ENCODE measurements at places on chromosomes 2 and 18.

DNA sequence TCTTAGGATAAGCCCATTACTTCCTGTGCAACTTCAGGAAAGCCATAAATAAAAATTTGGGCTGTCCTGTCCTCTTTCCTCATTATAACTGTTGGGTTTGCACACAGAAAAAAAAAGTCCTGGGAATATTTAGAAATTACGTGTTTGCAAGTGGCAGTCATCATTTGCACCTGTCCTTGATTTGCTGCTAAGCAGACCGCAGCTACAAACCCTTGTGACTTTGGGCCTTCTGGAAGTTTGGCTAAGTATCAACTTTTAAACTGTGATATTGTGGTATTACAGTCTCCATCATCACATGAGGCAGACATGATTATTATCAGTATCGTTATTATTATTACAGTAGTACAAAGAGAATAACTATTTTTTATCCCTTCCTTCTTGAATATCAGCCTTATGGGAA lies 260.7 kb upstream of the SESTD1 start:
- DNase-seq: no peak

DNA sequence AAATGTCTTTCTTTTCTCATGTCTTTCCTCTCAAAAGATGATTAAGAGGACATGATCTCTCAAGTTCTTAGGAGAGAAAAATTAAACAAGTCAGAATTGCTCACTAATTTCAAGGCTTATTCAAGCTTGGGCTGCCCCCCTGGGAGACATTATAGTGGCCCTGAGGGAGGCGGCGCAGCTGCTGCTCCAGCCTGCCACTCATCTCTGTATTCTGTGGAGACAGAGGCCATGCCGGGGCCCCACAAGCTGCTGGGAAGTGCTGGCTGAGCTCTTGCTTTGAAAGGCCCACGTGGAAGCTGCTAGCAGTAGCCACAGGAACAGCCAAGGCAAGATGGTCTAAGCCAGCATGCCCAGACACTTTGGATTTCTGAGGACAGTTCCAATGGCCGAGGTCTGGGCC lies 267.4 kb downstream of the LNPK start:
- no peak for DNase-seq

DNA sequence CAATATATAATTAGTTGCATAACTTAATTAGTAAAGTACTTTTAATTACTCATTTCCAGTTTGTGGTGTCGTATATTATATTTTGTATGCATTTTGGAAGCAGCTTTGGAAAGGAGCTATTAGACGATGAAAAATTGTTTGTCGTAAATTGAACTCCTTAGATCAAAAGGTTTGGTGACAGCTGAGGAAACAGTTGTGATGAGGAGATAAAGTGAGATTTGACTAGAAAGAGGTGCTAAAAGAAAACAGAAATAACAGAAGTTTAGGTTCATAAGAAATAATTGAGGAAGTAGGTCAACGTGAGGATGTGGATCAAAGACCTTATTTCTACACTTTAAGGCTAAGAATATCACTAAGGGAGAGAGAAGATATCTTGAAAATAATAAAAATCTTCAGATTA lies 141.9 kb upstream of the NETO1 start:
- DNase-seq: no peak

DNA sequence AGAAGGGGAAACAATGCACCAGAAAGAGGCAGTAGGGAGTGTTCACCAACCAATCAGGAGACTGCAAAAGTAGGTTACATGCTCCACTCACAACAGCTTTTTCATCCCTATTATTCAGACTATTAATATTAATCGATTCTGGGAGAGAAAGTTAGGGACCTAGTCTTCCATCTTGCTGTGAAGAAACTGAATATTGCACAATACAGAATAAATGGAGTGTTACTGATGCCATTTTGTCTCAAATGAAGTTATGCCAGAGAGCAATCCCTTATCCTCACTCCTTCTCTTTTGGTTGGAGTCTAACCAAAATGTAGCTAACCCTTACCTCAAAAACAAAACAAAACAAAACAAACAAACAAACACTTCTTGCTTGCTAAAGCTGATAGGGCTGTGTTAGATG lies 1120.9 kb upstream of the GYPC start:
- no peak for DNase-seq

GRCh38 chr18:21444465-21445212 lies 155.9 kb downstream of the ESCO1 start:
- peak; percentile 56 for DNase-seq

DNA sequence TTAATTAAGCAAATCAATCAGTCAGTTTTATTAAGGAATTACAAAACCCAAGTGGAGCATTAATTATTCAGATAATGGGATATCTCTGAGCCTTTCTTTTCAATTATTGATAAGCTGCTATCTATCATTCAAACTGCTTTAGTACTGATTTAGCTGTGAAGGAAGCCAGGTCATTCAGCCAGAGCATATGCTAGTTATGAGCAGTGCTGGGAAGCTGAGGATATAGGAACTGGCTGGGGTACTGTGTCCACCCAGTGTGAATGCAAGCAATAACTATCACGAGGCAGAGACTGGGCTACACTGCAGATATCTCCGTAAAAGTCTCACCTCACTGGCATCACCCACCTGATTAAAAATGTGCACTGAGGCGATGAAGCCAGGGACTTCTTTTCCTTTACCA lies 496.7 kb upstream of the PIK3C3 start:
- no peak for DNase-seq

DNA sequence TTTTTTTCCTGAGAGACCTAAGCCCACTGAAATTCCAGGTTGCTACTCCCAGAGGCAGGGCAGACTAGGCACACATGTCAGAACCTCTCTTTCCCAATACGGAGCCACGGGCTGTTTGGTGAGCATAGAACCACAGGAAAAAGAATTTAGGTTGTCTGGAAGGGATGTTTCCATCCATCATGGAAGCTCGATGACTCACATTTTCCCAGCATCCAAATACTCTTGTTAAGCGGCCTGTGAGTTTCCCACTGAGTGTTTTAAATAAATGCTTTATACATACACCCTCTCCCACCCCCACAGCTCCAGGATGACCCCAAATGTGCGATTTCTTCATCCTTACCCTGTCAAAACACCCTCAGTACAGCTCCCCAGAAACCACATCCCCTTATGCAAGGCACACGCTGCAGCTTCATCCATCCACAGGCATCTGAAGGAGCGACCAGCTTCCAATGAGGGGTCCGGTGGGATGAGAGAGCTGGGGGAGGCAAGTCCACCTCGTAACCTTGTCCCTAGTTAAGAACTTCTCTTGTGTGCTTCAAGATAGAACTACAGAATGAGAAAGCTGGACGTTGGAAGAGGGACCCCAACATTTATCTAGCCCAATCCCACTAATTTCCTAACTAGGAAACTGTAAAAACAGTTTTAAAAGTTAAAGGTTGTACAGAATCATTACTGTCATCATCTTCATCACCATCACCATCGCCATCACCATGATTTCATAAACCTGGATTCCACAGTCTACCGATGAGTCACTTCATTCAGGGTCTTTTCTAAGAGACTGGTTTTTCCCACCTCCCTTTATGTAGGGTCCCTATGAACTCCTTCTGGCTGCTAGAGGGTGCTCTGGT lies 63.5 kb upstream of the FZD7 start:
- DNase-seq: no peak

DNA sequence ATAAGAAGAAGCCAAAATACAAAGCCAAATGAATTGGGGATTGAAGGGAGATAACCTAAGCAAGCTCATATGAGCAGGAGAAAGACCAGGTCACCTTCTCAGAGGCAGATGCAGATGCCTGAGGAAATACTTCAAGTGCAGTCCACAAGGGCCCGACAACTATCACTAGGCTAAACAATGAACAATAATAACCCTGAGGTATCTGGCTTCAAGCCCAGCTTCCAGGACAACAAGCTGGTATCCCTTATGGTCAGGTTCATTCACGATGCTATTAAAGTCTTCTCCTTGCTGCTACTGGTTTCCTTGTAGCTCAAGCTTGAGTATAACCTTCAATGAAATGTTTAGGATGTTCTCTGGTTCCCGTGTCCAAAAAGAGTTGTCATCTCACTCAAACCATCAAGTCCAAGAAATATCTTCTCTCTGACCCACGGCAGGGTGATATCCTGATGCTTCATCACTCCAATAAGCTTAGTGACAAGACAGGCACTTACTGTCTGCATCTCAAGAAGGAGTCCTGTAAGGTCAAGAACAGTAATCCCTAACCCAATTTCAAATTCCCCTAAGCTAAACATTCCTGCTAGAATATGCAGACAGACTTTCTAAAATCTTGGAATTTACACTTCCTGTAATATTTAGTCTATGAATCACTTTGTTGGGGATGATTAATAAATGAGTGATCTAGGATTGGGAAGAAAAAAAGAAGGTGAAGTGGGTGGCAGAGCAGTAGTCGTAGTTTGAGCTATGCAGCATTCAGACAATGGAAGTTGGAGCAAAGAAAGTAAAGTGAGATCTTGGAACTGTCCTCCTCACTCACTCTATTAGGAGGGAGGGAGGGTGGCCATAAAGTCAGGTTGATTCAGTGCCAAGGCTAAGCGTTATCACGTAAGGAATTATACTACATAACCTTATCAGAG lies 33.1 kb downstream of the CHN1 start:
- no peak for DNase-seq

GRCh38 chr2:29687121-29687520 lies 234.3 kb downstream of the ALK start:
- no peak for DNase-seq

- no peak for DNase-seq
Measured at GRCh38 chr18:41075212-41075611, 879.8 kb upstream of the PIK3C3 start.

DNA sequence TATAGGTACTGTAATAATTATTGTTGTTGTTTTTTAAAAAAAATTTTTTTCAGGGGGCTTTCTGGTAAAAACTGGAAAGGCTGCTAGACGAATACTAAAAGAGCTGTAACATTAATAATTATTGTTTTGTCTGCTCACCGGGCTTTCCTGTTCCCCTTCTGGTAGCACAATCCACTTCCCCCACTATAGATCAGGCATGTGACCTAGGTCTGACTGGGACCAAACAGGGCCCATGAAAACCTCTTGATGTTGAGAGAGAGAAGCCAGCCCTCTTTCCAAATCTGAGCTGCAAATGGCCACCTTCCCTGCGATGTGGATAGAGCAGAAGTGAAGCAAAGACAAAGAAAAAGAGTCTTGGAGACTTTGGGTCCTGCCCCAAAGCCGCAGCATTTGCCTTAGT lies 23.4 kb downstream of the SH2D6 start:
- DNase-seq: no peak

- DNase-seq: no peak
Measured at GRCh38 chr2:216987252-216987821, 127.5 kb upstream of the TNP1 start.

GRCh38 chr2:98830571-98831145 lies 99.7 kb upstream of the MGAT4A start:
- DNase-seq: no peak

DNA sequence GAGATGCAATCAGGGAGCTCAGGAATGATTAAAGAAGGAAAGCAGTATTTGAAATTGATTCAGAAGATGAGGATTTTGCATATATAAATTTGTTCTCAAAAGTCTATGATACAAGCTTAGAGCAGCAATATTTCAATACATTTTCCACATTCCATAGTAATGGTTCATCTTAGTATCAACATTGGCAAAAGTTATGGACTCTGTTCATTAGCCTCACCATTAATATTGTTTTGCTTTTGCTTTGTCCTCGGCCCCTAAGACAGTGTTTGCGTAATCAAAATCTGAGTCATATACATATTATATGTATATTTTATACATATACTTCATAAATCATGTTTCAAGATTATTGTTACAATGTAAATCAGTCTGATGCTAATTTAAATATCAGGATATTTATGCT lies 176.6 kb downstream of the CNTNAP5 start:
- no peak for DNase-seq

- DNase-seq: no peak
Measured at GRCh38 chr18:61471541-61471940, 138.3 kb downstream of the CDH20 start.

DNA sequence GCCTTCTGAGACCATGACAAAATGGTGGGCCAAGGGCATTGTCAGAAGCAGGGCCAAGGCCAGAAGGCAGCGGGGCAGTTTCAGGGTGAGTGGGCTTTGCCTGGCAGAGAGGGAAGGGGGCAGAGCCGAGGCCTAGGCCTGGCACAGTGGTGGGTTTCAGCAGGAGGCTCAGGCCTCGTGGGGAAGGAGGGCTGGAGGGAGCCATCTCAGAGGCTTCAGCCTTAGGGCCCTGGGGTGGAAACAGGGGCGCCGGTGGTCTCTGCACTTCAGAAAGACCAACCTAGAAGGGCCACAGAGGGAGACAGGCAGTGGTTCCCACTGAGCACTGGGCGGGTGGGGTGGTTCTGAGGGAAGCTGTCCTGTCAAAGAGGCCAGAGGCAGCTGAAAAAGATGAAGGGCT lies 58.0 kb upstream of the SMAD7 start:
- DNase-seq: no peak

DNA sequence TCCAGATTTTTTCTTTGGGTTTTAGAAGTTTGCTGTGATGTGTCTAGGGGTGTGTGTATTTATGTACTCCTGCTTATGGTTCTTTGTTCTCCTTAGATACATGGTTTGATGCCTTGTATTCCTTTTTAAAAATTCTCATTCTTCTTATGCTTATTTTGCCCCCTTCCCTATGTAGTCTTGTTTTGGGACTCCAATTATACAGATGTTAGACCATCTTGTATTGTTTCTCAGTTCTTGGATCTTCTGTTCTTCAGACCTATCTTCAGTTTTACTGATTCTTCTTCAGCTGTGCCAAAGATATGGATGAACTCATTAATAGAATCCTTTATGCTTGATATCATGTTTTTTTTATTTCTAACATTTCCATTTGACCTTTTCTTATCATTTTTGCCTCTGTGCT lies 14.2 kb upstream of the MSL3B start:
- no peak for DNase-seq

GRCh38 chr18:10011061-10011460 lies 97.2 kb downstream of the VAPA start:
- DNase-seq: no peak

DNA sequence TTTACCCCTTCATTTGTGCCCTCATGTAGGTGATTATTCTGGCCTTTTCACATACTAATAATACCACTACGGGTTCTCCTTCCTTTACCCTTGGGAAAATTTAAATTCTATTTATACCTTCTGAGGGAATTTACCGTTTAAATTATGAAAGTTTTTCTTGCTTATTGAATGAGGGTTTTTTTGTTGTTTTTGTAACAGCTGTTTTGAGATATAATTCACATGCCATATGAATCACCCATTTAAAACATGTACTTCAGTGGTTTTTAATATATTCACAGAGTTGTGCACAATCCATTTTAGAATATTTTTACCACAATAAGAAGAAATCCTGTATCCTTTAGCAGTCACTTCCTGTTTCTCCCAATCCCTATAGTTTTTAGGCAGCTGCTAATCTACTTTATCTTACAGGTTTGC lies 54.7 kb downstream of the EML4 start:
- no peak for DNase-seq

- DNase-seq: no peak
Measured at GRCh38 chr18:7205346-7205745, 25.5 kb upstream of the LRRC30 start.

- DNase-seq: no peak
Measured at GRCh38 chr2:237195396-237196120, 109.9 kb downstream of the COPS8 start.

- no peak for DNase-seq
Measured at GRCh38 chr2:189437926-189438325, 3.3 kb upstream of the WDR75 start.
